Fibroblast of upper back skin (primary cell): ENCODE measurements at places on chromosomes 16 and 17.

GRCh38 chr16:9307446-9307845 is 216.0 kb downstream of the HAPSTR1 start:
- DNase-seq: no peak

GRCh38 chr16:88907768-88908167 is 41.3 kb upstream of the PABPN1L start:
- peak; percentile 22 for DNase-seq

GRCh38 chr17:57211543-57211942 is 44.8 kb upstream of the MSI2 start:
- DNase-seq: no peak

GRCh38 chr17:32588982-32589381 is 102.2 kb downstream of the CDK5R1 start:
- no peak for DNase-seq

- peak; percentile 2 for DNase-seq
Observed at GRCh38 chr16:82432261-82432660, 194.5 kb upstream of the CDH13 start.

GRCh38 chr17:65593092-65593854 is 31.8 kb upstream of the AXIN2 start:
- DNase-seq: no peak

- no peak for DNase-seq
Observed at GRCh38 chr16:31711344-31711845, 162.2 kb upstream of the ZNF267 start.

- no peak for DNase-seq
Observed at GRCh38 chr16:85330006-85330693, 217.9 kb upstream of the CIBAR2 start.

- DNase-seq: no peak
Observed at GRCh38 chr17:79811868-79812352, 15.0 kb upstream of the CBX8 start.

GRCh38 chr17:40950176-40950575 is 12.7 kb upstream of the KRT23 start:
- no peak for DNase-seq
